ENCODE measurements at places on chromosomes 16 and 17.

- peak; percentile 91 for DNase-seq
These were observed 58.1 kb downstream of the SLFN11 start for GRCh38 chr17:35315283-35315682.

- DNase-seq = no peak
These were observed 88.9 kb downstream of the AATF start for GRCh38 chr17:37037590-37038155.

GRCh38 chr16:83482545-83483162, 325.1 kb upstream of the HSBP1 start:
- DNase-seq = no peak

- no peak for DNase-seq
These were observed 16.8 kb upstream of the PSMD7 start for GRCh38 chr16:74279805-74280204.

DNA sequence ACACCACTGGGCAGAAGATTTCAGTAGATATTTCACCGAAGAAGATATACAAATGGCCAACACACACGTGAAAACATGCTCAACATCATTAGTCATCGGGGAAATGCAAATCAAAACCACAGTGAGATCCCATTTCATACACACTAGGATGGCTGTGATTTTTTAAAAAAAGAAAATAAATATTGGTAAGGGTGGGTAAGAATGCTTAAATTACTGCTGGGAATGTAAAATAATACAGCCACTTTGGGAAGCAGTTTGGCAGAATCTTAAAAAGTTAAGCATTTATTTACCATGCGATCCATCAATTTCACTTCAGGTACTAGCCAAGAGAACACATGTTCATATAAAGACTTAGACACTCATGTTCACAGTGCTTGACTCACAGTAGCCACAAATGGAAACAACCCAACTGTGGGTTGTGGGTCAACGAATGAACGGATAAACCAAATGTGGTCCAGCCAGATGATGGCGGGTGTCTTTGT, 6.5 kb upstream of the C16orf74 start:
- DNase-seq = peak; percentile 74

- peak; percentile 50 for DNase-seq
These were observed 11.1 kb upstream of the ATP2C2 start for GRCh38 chr16:84357191-84357651.

DNA sequence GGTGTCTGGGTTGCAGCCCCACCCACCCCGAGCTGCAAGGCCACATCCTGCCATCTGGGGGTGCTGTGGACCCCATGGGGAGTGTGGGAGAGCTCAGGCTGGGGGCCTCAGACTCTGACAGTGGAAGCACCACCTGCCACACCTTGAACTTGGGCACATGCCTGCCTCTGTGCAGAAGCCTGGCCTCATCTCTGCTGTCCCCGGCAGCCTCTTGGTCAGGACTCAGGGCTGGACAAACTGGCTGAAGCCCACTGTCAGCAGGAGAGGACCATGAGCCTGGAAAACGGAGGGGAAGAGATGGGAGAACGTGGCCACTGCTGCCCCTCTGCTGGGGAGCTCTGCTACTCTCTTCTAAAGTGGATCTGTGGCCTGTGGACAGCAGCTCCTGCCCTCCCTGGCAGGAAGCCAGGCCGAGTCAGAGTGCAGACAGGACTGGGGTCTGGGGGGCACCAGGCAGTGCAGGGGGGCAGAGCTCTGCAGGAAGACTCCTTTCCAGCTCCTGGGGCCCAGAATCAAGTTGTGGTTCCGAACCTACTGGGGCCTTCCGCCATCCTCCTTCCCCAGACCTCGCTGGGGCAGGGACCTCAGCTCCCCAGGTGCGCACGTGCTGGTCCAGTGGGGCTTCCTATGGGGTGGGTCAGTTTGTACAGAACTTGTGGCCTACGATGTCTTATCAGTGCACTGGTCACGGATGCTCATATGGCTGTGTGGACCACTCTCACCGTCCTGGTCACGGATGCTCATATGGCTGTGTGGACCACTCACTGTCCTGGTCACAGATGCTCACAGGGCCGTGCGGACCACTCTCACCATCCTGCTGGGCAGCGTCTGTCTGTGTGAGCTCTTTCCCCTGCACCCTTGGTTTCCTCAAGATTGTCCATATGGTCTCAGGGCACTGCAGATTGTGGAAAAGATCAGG, 207.7 kb downstream of the LAT start:
- no peak for DNase-seq

DNA sequence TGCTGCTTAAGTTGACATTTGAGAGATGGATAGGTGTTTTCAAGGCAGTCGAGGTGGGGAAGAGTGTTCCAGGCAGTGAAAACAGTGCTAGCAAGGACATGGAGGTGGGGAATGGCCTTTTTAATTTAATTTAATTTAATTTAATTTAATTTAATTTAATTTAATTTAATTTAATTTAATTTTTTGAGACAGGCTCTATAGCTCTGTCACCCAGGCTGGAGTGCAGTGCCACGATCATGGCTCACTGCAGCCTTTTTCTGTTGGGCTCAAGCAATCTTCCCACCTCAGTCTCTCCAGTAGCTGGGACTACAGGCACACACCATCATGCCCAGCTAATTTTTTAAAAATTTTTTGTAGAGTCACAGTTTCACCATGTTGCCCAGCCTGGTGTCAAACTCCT, 32.2 kb upstream of the CACNG4 start:
- no peak for DNase-seq

GRCh38 chr17:42928714-42929496, 28.3 kb downstream of the G6PC1 start:
- peak; percentile 93 for DNase-seq

- no peak for DNase-seq
These were observed 657.7 kb upstream of the GOT2 start for GRCh38 chr16:59391617-59392364.

- no peak for DNase-seq
These were observed 565 bp downstream of the WDR45B start for GRCh38 chr17:82647593-82648164.

GRCh38 chr16:60763869-60764268, 1272.4 kb downstream of the CDH8 start:
- DNase-seq = no peak

DNA sequence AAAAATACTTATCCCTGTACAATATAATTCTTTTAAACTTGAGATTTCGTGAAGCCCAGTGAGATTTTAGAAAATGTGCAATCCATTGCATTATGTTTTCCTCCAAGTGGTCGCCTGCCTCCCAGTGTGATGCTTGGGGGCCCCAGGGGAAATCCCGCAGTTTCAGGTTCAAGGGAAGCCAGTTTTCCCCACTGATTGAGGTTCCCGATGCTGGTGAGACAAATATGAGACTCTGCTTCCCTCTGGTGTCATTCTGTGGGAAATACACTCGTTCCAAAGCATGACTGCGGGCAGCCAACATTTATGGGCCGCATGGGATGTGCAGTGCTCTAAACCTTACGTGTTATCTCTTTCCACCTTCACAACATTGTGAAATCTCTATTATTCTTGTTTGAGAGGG, 200.8 kb downstream of the PRKCB start:
- DNase-seq = peak; percentile 61

DNA sequence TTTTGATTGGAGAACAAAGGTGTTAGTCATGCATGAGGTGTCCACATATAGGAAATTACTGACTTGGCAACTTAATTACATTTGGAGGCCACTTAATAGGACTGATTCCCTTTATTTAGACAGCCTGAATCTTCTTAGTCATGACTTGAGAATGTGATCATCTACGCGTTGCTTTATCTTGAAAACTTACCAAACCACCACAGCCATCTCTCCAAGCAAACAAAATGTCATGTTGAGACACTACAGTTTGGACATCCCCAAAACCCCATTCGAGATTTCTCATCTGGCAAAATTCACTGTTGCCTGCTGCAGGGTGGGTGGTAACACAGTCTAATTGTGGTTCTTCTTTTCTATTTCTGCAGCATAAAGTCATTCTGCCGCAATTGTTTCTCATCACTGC, 176.5 kb upstream of the CDH5 start:
- DNase-seq = peak; percentile 86

GRCh38 chr17:34365340-34365739, 2.3 kb upstream of the CCL1 start:
- DNase-seq = no peak

DNA sequence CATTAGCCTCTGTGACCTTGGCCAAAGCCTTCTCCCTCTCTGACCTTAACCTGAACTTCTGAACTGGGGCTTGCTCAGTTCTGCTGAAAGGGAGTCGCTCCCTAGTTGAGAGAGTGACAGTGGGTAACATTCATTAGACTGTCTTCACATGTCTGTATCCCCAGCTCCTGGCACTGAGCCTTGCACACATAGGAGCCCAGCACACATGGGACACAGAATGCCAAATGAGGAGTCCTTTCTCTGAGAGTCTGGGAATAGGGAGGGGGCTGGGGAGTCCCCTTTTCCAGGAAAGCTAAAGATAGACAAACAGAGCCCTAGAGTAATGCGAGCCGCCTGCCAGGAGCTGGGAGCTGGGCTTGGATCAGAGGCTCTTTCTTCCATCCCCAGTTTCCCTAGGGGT, 2.5 kb downstream of the TAC4 start:
- no peak for DNase-seq

GRCh38 chr17:43444223-43445008, 39.4 kb upstream of the DHX8 start:
- DNase-seq = peak; percentile 59

GRCh38 chr17:41492351-41492750, 2.6 kb upstream of the KRT36 start:
- DNase-seq = peak; percentile 86

DNA sequence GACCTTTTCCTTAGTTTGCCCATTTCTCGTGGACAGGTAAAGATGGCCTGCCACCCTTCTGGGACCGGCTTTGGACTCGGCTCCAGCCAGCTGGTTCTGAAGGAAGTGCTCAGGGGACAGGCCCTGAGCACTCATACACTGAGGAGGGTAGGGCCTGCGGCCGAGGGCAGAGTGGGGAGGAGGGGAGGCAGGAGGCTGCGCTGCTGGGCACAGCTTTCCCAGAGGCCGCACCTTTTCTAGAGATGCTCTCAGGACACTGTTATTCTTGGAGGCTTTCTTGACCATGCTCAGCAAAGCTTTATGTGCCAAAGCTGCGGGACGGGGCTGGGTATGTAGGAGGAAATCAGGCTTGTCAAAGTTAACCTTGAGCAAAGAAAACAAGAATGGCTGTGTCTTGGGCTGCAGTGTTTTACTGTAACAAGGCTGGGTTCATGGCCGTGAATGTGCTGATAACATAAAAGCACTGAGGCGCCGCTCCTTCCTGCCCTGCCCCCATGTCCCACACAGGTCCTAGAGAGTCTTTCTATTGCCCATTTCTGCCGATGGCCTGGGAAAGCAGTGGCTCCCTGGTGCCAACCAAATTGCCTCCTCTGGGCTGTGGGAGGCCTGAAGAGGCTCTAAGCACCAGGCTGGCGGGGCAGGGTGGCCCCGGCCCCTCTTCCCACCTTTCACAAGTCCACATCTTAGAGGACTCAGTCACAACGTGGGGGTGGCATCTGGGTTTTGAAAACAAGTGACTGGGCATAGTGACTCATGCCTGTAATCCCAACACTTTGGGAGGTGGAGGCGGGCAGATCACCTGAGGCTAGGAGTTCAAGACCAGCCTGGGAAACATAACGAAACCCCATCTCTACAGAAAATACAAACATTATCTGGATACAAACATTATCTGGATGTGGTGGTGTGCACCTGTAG, 22.3 kb upstream of the TIMP2 start:
- DNase-seq = no peak

GRCh38 chr16:30007378-30007895, 3.4 kb downstream of the DOC2A start:
- DNase-seq = no peak

DNA sequence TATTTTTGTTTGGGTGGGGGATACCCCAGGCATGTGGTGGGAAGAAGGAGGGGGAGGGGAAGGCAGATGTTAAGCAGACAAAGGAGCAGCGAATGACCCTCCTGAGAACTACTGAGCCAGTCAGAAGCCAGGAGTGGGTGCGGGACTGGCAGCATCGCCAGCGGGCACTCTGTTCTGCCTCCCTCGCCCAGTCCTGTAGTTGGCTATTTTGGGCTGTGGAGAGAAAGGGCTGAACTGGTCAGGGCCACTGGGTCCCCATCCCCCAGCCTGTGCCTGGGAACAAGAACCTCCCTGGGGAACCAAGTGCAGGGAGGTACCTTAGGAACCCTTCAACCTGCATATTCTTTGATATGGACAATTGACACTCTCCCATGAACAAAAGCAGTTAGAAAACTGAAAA, 6.4 kb downstream of the LRRC3C start:
- no peak for DNase-seq

DNA sequence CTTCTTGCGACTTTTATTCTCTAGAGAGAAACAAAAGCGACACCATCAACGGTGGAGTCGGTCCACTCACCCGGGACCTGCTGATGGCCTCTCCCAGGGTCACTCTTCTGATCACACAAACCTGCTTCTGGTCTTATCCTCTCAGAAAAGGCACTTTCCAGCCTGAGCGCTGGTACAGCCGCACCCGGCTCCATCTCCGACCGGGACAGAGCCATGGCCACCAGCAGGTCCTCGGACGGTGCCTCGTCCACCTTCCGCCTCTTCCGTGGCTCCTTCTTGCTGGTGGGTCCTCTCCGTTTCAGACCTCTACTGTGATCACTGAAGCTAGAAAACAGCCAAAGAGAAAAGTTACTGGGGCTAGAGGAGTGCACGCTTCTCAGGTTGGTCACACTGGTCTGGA, 13.7 kb downstream of the SLX4 start:
- no peak for DNase-seq

- DNase-seq = no peak
These were observed 19.8 kb downstream of the RGS9 start for GRCh38 chr17:65156835-65157565.

DNA sequence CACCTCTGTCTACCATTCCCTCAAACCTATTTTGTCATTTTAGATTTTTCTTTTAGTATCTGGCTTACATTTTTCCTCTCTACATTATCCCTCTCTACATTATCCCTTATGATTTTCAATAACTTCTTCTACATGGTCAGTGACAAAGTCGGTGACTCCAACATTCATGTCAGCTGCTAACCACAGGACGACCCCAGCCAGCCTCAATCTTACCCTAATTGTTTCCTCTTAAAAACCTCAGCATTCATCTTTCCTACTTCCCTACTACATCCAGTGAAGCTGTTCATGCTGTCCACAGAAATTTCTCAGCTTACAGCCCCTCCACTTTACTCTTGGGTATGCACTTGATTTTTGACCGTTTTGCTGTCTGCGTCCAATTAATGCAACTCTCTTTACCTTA, 8.3 kb downstream of the MYH10 start:
- DNase-seq = no peak

GRCh38 chr17:53942436-53942835, 119.7 kb downstream of the KIF2B start:
- no peak for DNase-seq

DNA sequence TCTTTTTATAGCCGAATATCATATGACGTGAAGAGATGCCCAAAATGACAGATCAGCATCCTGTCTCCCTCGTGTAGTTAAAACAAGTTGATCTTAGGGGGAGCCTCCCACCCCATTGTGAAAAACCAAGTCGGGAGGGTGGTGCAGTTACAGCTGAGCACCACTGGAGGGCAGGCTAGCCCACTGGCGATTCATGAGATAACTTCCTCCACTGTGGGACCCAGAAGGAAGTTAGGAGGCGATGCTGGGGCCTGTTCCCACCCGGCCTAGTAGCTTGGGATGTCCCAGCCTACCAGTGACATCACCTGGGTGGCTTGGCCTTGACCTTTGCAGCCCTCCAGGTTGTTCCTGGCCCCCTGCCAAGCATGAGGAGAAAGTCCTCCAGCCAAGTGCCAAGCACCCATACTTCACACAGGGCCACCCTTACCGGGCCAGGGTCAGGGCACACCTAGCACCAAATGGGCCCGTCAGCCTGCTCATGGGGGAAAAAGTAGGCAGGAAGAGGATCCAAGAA, 8.1 kb upstream of the CPNE2 start:
- DNase-seq = peak; percentile 79

GRCh38 chr17:73071066-73071999, 21.2 kb downstream of the SLC39A11 start:
- DNase-seq = peak; percentile 53

GRCh38 chr17:3602499-3602898, 6.7 kb downstream of the TRPV1 start:
- peak; percentile 27 for DNase-seq
